ENCODE measurements at places on chromosomes 2 and 18.

GRCh38 chr2:241815477-241816430 lies 6.8 kb downstream of the NEU4 start:
- H3K4me1 ChIP-seq, result no peaks in the 10 kb centered on the region
- H3K27ac ChIP-seq, result no peak overlapping the region
- H3K36me3 ChIP-seq, result no peaks in the 10 kb centered on the region
- no peak for DNase-seq

GRCh38 chr2:38572167-38572566 lies 30.6 kb downstream of the HNRNPLL start:
- H3K27ac ChIP-seq, result no peak overlapping the region
- H3K4me1 ChIP-seq, result no peaks in the 10 kb centered on the region
- no peak for DNase-seq
- H3K27me3 ChIP-seq, result no peaks in the 10 kb centered on the region

DNA sequence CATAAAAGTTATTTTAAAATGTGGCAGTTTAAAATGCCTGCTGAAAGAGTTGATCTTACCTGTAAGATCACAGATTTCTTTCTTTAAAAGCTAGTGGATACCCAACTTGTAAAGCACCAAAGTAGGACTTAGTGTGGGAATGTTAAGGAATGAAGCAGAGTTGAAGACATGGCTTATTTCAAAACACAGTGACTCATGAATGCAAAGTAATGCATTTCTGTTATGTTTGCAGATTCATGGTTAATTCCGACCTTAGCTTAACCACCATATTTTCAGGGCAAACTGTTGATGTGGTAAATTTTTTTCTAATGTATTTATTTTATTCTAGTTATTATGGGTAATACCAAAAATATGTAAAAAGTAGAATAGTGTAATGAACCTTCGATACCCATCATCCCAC lies 206.8 kb upstream of the FOSL2 start:
- no peak overlapping the region for H3K4me3 ChIP-seq
- no peaks in the 10 kb centered on the region for H3K27me3 ChIP-seq
- H3K4me1 ChIP-seq, result no peaks in the 10 kb centered on the region
- H3K36me3 ChIP-seq, result no peaks in the 10 kb centered on the region
- H3K27ac ChIP-seq, result no peak overlapping the region
- no peak for DNase-seq

DNA sequence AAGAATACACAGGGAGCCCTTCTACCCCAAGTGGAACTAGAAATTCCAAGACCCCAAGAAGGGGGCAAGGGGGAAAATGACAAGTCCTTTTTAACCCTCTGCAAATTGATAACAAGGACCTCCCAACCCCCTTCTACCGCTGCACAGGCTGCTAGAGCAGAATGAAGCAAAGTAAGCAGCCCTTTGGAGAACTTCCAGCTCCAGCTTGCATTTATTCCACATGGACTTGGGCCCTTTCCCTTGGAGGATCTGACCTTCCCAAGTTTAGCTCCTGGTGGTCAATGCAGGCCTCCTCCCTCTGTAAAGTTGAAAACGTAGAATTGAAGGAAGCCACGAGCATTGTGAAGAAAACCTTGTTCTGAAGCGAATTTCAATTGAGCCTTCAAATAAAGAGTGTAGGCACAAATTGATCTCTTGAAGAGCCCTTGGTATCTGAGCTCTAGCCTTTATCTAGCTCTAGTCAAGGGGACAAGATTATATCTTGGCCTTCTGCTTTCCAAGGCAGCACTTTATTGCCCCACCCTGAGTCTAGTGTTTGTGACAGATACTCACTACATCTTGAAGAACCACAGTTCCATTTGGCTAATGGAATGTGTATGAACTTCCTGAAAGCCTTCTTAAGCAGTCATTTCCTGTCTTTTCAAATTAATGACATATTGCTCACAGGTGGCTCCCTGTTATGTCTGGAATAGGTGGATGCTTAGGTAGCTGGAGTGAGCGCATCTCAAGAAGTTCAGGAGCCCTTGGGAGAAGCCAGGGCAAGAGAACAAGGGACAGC lies 37.2 kb downstream of the SLC14A2 start:
- H3K27me3 ChIP-seq, result no peaks in the 10 kb centered on the region
- no peak overlapping the region for H3K27ac ChIP-seq
- no peaks in the 10 kb centered on the region for H3K36me3 ChIP-seq
- H3K4me1 ChIP-seq, result peaks cover 5% of the 10 kb centered on the region

- H3K27ac ChIP-seq, result no peak overlapping the region
- no peak overlapping the region for H3K4me3 ChIP-seq
- no peaks in the 10 kb centered on the region for H3K36me3 ChIP-seq
- H3K27me3 ChIP-seq, result no peaks in the 10 kb centered on the region
- DNase-seq, result no peak
Observed at GRCh38 chr18:37420315-37420880, 145.2 kb downstream of the CELF4 start.

DNA sequence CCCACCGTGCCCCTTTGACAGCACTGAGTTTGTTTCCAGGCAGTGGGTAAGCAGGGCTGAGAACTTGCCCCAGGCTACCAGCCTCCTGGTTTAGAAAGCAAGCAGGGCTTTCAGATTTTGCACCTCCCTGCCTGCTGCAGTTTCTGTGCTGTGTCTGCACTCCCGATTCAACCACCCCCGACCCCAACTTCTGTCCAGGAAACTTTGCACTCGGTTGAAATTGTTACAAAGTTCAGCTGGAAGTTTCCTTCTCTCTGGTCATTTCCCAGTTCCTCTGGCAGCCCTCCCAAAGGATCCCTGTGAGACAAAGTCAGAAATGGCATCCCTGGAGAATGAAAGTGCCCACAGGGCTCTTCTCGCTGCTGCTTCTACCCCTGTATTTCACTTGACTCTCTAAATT lies 12.4 kb upstream of the UPP2 start:
- H3K27me3 ChIP-seq, result no peaks in the 10 kb centered on the region
- H3K27ac ChIP-seq, result no peak overlapping the region
- DNase-seq, result no peak

DNA sequence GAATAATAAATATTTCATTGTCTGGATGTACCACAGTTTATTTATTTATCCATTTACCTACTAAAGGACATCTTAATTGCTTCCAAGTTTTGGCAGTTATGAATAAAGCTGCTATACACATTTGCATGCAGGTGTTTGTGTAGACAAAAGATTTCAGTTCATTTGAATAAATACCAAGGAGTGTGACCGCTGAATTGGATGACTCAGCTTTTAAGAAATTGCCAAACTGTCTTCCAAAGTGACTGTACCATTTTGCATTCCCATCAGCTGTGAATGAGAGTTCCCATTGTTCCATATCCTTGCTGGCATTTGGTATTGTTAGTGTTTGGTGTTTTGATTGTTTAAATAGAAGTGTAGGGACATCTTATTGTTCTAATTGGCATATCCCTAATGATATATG lies 36.2 kb upstream of the FMNL2 start:
- no peak for DNase-seq
- no peak overlapping the region for H3K27ac ChIP-seq
- H3K36me3 ChIP-seq, result no peaks in the 10 kb centered on the region
- H3K4me3 ChIP-seq, result no peak overlapping the region
- no peaks in the 10 kb centered on the region for H3K4me1 ChIP-seq
- H3K27me3 ChIP-seq, result no peaks in the 10 kb centered on the region

- no peaks in the 10 kb centered on the region for H3K36me3 ChIP-seq
- H3K4me1 ChIP-seq, result no peaks in the 10 kb centered on the region
- no peak overlapping the region for H3K4me3 ChIP-seq
- DNase-seq, result no peak
- no peaks in the 10 kb centered on the region for H3K27me3 ChIP-seq
Observed at GRCh38 chr2:104158191-104158590, 695.7 kb upstream of the POU3F3 start.
